ENCODE measurements at places on chromosomes 5 and 9.

DNA sequence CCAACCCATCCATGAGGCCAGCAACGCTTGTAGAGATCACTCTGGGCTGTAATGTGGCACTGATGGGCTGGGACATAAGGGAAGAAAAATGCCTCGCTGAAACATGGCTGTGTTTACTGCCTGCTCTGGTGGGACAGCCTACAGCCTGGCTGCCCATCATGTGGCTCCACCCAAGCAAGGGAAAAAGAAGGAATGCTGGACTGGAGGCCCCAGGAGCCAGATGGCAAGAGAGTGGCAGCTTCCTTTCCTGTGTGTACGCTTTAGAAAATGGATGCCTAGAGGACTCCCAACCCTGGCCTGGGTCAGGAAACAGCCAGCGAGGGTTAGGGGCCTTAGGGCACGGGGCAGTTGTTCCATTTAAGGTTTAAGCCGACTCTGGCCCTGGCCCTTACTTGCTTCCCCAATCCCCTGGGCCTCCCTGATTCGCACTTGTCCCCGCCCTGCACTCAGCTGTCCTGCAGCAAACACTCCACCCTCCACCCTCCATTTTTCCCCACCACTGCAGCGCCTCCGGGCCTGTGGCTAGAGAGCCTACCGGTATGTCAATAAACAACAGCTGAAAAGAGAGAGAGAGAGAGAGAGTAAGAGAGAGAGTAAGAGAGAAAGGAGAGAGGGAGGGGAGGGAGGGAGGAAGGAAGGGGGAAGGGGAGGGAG, 819.4 kb downstream of the SEMA5A start:
- DNase-seq = no peak

GRCh38 chr9:90112788-90113187, 508.0 kb downstream of the GADD45G start:
- no peak for DNase-seq

GRCh38 chr9:114170771-114171461, 15.6 kb downstream of the COL27A1 start:
- no peak for DNase-seq

DNA sequence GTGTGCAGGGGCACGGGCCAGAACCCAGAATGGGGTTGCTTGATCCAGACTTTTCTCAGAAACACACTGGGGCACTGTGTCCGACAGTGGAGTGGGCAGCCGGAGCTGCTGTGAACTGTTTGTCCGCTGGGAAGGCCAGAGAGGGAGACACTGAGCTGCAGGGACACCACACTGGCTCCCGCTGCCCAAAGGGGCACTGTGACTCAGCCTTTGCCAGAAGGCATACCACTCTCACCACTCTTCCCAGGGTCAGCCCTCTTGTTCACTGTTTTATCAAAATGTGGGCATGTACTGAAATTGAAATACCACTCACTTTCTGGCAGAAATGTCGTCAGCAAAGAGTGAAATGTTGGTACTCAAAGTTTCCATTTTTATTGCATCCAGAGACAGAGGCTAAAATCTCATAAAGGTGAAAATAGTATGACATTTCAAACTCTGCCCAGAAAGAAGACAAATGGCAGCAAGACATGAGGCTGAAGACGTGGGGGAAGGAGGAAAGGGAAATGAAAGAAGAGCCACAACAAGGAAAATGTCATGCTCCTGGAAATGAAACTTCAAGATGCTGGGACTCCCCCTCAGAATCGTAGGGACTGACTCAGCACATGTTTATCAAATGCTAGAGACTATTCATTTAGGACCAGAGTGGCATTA, 4.5 kb upstream of the IL7R start:
- no peak for DNase-seq

- DNase-seq = peak; percentile 89
Measured at GRCh38 chr5:140113699-140114263, at the start of gene PURA. PURA (plus strand) TSS chr5:140114109; CDS start chr5:140114182, 73 bp downstream.

DNA sequence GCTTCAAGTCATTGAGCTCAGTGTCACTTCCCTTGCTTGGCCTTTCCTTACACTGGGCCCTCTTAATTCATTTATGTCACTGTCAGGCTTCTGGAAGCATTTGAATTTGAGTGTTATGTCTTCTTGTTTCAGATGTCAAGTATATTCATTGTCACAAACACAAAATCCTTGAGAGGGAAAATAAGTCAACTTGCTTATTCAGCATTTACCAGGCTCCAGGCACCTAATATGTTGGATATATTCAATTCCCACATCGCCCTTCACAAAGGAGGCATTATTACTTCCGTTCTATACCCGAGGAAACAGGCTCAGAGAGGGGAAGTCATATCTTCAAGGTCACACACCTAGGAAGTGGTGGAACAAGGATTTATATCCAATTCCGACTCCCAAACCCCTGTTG, 121.1 kb upstream of the SMIM23 start:
- DNase-seq = no peak

GRCh38 chr9:95336281-95336680, 18.8 kb upstream of the FANCC start:
- DNase-seq = no peak

- DNase-seq = no peak
Measured at GRCh38 chr9:129885018-129885669, 49.9 kb downstream of the USP20 start.

GRCh38 chr5:142851731-142852130, 81.6 kb downstream of the ARHGAP26 start:
- DNase-seq = no peak

DNA sequence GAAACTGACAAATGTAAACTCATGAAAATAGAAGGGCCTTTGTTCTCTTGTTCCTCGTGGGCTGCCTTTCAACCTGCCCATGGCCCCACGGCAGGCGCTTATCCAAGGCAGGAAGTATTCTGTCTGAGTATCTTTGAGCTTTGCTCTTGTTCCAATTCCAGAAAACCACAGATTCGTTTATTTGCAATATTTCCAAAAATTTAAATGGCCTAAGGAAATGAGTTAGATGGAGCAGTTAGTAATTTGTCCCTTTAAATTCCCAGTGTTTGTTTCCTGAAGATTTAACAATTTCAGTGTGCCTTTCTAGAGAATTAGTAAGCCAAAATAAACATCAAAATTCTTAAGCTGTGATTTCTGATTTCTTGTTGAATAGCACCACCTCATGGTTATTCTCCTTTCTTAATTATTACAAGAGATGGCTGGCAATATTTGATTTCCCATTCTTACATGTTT, 299.4 kb upstream of the RASA1 start:
- DNase-seq = peak; percentile 43

DNA sequence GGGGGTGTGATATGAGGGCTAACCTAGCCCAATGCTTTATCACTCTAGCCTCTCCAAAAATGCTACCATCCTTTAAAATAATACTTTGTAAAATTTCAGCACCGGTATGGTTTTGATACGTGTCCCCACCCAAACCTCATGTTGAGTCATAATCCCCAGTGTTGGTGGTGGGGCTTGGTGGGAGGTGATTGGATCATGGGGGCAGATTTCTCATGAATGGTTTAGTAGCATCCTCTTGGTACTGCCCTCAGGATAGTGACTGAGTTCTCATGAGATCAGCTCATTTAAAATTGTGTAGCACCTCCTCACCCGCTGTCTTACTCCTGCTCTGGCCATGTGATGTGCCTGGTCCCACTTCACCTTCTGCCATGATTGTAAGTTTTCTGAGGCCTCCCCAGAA, 35.0 kb upstream of the ANKH start:
- DNase-seq = no peak

DNA sequence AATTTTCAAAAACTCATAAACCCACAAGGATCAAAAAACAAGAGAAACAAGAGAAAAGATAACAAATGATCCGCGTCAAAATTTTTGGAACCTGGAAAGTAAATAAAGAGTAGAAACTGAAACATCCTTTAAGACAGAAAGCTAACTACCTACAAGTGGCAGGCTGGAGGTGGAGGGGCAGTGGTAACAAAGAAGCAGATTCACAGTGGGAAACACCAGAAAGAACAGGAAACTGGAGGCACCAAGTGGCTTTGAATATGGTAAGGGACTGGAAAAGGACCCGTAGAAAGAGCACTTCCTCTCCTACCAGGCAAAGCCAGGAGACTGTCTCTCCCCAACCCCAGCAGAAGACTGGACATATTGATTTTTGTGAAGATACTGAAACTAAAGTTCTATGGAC, 100.6 kb upstream of the TARS1 start:
- no peak for DNase-seq

DNA sequence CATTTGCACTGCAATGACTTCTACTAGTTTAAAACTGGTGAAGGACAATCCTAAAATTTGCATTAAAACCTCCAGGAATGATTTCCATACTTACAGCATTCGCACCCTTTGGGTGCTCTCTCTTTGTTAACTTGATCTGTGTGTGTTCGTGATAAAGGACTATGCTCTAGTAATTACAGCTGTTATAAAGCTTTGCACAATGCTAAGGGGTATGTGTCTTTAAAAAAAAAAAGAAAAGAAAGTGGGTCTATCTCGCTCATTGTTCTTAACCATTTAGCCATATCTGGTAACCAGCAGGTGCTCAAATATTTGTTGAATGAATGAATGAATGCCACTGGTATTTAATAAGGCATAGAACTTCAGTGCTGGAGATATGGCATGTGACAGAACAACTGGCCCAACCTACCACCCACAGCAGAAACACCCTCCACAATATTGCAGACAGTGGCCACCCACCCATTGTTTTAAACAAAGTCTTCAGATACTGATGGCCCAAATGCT, 8.7 kb downstream of the TRIM36 start:
- DNase-seq = no peak

- no peak for DNase-seq
Measured at GRCh38 chr5:35863159-35863558, 6.5 kb downstream of the IL7R start.

DNA sequence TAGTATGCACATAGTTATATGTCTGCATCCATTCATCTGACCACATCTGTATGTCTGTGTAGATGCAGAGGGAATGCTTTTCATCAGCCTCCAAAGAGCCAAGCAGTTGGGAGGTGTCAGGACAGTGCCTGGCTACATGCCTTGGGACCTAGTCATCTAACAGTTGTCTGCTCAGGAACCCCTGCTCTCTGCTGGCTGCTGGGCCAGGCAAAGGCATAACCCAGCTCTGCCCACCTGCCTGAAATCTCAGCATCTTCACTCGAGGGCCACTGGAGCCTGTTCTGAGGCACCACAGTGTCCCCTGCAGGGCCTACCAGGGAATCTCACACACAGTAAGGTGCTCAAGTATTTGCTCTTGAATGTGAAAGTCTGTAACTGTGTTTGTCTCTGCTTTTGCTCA, 3.7 kb downstream of the C9orf50 start:
- DNase-seq = no peak

DNA sequence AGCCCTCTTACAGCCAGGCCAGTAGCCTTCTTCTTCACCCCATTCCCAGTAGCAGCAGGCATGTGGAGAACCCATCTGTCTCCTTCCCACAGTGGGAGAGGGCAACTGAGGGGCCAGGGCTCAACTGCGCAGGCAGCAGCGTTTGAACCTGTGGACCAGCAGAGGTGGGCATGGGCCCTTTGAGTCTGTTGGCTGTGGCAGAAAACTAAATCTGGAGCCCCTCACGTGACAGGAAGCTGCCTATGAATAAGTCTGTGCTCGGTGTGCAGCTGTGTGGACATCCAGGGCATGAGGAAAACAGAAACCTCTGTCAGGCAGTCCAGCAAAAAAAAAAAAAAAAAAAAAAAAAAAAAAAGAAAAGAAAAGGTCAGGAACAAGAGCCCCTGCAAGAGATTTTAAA, 189.2 kb upstream of the NR3C1 start:
- DNase-seq = no peak

- no peak for DNase-seq
Measured at GRCh38 chr5:636951-637350, 24.8 kb downstream of the CEP72 start.

All from putamen (tissue), 1 donor.